ENCODE measurements at places on chromosomes 1 and 21. TPM values are rescaled to one million over a fixed set of nuclear protein-coding genes. Genes with fewer than 3 reads are reported as not detected.

The KISS1 gene
- not detected for total RNA-seq

- H3K4me3 ChIP-seq, result no peak overlapping the region
- no peaks in the 10 kb centered on the region for H3K4me1 ChIP-seq
- no peaks in the 10 kb centered on the region for H3K27me3 ChIP-seq
- no peak overlapping the region for H3K27ac ChIP-seq
- H3K36me3 ChIP-seq, result no peaks in the 10 kb centered on the region
Observed at GRCh38 chr1:83583351-83584014, 415.4 kb downstream of the TTLL7 start.

The DNASE2B gene
- not detected for total RNA-seq

The NIBAN1 gene
- total RNA-seq, result 229 TPM

DNA sequence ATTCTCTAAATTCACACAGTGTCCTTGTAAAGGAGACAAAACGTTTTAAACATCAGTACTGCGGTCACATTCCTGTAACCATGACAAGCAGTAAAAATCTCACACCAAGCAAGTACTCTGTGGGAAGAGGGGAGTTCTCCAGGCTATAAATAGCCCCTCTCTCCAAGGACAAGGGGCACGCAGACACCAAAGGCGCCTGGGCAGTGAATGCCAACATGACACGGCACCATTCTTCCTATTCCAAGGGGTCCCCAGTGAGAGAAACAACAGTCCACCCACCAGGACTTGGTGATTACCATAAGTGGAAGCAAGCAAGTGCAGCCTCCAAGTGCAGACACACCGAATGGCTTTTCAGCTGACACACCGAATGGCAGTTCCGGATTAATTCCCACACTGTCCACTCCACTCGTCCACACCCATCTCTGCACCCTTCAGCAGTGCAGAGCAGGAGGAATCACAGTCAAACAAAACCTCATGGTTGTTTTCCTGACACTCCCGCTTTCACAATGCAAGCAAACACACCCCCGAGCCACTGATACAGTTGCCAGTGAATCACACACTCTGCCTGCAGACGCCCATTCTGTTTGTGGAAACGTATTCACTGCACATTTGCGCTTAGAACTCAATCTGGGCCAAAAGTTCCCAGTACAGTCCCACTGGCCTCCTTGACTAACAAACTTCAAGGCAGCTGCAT lies 1.8 kb downstream of the PTTG1IP start:
- no peaks in the 10 kb centered on the region for H3K4me1 ChIP-seq
- H3K36me3 ChIP-seq, result no peaks in the 10 kb centered on the region
- H3K27ac ChIP-seq, result peak overlapping the region; percentile 98

The TRIM33 gene
- 39.3 TPM for total RNA-seq

The SPRR4 gene
- not detected for total RNA-seq

DNA sequence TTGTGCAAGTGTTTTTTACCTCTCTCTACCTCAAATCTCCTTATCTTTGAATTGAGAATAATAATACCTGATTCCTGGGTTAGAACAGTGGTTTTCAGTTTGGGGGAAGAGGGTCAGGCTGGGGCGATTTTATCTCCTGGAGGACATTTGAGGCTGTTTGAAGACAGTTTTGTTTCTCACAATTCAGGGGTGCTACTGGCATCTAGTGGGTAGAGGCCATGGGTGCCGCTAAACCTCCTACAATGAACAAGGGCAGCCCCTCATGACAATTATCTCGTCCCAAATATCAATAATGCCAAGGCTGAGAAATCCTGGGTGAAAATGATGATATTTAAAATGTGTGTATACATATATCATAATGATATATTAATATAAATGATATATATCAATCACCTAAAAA lies 139.1 kb upstream of the USH2A start:
- DNase-seq, result no peak
- no peaks in the 10 kb centered on the region for H3K4me1 ChIP-seq
- H3K36me3 ChIP-seq, result no peaks in the 10 kb centered on the region
- no peak overlapping the region for H3K4me3 ChIP-seq
- no peak overlapping the region for H3K27ac ChIP-seq
- H3K27me3 ChIP-seq, result no peaks in the 10 kb centered on the region

GRCh38 chr1:156581661-156582387 lies 2.3 kb downstream of the TTC24 start:
- H3K27ac ChIP-seq, result no peak overlapping the region
- H3K27me3 ChIP-seq, result no peaks in the 10 kb centered on the region
- DNase-seq, result no peak
- no peaks in the 10 kb centered on the region for H3K4me1 ChIP-seq
- H3K36me3 ChIP-seq, result no peaks in the 10 kb centered on the region

GRCh38 chr1:229341774-229342655 lies 832 bp downstream of the CCSAP start:
- peak overlapping the region; percentile 69 for H3K4me3 ChIP-seq
- H3K27ac ChIP-seq, result peak overlapping the region; percentile 48
- no peaks in the 10 kb centered on the region for H3K27me3 ChIP-seq
- H3K36me3 ChIP-seq, result no peaks in the 10 kb centered on the region
- DNase-seq, result peak; percentile 93

DNA sequence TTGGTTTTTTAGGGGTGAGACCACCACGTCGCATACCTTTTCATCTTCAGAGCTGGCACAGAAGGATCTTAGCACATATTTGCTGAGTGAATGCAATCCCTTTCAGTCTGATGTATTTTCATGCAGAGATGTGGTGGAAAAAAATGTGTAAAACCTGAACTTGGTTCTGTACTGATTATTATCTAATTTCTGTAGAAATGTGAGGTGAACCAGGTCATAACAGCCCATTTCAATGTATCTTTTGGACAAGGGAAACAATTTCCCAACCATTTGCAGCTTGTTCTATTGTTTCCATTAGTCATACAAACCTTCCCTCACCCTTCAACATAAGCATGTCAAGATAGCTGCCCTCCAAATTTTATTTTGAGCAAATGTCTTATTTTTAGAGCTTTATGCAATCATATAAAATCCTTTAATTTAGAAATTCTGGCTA lies 46.8 kb upstream of the RUNX1 start:
- no peak overlapping the region for H3K27ac ChIP-seq
- no peaks in the 10 kb centered on the region for H3K27me3 ChIP-seq
- H3K4me3 ChIP-seq, result no peak overlapping the region
- H3K36me3 ChIP-seq, result no peaks in the 10 kb centered on the region
- H3K4me1 ChIP-seq, result no peaks in the 10 kb centered on the region
- no peak for DNase-seq

The PODN gene
- total RNA-seq, result 152 TPM

- H3K36me3 ChIP-seq, result peaks cover 16% of the 10 kb centered on the region
- no peaks in the 10 kb centered on the region for H3K4me1 ChIP-seq
- no peak for DNase-seq
- no peak overlapping the region for H3K4me3 ChIP-seq
Observed at GRCh38 chr1:236575523-236575922, 28.8 kb downstream of the HEATR1 start.

DNA sequence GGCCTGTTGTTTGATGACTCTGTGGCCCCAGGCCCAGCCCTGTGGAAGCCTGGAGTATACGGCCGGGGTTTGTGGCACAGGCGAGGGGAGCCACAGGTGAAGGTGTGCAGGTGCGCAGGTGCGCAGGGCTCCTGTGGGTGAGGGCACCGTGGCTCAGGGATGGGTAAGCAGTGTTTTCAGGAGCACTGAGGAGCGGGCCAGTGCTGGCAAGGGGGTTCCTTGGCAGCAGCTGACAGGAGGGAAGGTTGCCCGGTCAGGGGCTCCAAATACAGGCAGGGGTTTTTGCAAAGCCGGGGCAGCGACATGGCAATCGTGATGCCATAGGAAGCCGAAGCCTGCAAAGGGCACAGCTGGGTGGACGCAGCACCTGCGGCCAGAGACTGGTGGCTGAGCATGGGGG lies 20.7 kb downstream of the AGPAT3 start:
- no peaks in the 10 kb centered on the region for H3K27me3 ChIP-seq
- H3K4me1 ChIP-seq, result no peaks in the 10 kb centered on the region
- no peak overlapping the region for H3K4me3 ChIP-seq
- DNase-seq, result no peak
- H3K36me3 ChIP-seq, result no peaks in the 10 kb centered on the region
- no peak overlapping the region for H3K27ac ChIP-seq

GRCh38 chr1:55970526-55971110 lies 608.7 kb downstream of the PLPP3 start:
- no peaks in the 10 kb centered on the region for H3K36me3 ChIP-seq
- peaks cover 3% of the 10 kb centered on the region for H3K4me1 ChIP-seq
- no peak for DNase-seq
- H3K27ac ChIP-seq, result no peak overlapping the region

DNA sequence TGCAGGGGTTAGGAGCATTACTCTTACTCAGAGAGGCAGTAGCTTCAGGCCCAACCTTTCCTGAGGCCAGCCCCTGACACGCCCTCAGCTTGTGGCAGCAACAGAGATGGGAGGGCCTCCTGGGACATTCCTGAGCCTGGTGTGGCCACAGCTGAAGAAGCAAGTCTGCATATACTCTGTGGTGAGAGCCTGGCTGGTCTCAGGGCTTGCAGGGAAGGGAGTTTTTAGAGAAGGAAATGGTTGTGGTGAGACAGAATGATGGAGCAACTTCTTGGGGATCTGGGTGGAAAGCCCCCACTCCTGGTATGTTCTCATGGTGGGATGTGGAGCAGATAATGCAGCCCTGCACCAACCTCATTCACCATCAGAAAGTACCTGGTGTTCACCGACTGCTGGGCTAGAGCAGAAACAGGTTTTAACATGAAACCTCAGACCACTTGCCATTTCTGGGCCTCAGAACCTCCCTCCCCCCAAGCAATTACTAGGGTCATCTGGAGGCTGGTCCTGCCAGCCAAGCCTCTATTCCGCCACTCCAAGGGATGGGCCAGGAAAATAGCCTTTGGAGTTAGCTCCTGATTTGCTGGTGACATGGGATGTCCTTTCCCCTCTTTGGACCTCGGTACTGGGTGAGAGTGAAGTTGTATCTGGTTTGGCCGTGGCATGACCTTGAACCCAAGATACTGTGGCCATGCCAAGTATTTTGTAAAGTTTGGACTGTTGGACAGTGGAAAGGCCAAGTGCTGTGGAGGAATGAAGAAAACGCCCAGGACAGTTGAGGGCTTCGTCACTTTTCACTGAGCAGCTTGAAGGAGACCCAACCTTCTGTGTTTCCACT lies 28.1 kb upstream of the RNF19B start:
- H3K27me3 ChIP-seq, result no peaks in the 10 kb centered on the region
- H3K27ac ChIP-seq, result no peak overlapping the region
- H3K36me3 ChIP-seq, result no peaks in the 10 kb centered on the region
- DNase-seq, result peak; percentile 94
- no peak overlapping the region for H3K4me3 ChIP-seq
- no peaks in the 10 kb centered on the region for H3K4me1 ChIP-seq

- H3K36me3 ChIP-seq, result no peaks in the 10 kb centered on the region
- H3K27me3 ChIP-seq, result no peaks in the 10 kb centered on the region
- no peak for DNase-seq
Observed at GRCh38 chr21:38800046-38800758, 5.5 kb upstream of the ETS2 start.

DNA sequence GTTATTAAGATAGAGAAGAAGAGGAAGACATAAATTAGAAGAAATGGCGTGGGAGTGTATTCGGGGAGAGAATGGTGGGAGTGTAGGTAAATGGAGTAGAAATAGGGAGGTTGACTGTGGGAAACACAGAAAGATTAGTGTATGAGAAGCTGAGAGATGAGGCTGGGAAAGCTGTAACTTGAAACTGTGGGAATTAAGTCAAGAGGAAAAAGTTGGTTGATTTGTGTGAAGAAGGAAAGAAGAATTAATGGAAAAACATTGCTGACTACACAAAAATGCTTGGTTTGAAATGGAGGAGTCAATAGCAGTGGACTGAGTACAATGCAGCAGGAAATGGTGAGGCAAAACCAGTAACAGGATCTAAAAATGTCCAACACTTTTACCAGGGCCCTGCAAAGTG lies 448.3 kb downstream of the PTPRC start:
- no peaks in the 10 kb centered on the region for H3K36me3 ChIP-seq
- H3K4me1 ChIP-seq, result no peaks in the 10 kb centered on the region
- H3K4me3 ChIP-seq, result no peak overlapping the region
- DNase-seq, result no peak

GRCh38 chr1:58746757-58747156 lies 37.1 kb downstream of the JUN start:
- no peak overlapping the region for H3K4me3 ChIP-seq
- no peak overlapping the region for H3K27ac ChIP-seq
- H3K4me1 ChIP-seq, result no peaks in the 10 kb centered on the region
- H3K27me3 ChIP-seq, result no peaks in the 10 kb centered on the region

- no peak overlapping the region for H3K4me3 ChIP-seq
- no peaks in the 10 kb centered on the region for H3K36me3 ChIP-seq
- no peaks in the 10 kb centered on the region for H3K4me1 ChIP-seq
- DNase-seq, result no peak
- peaks cover 4% of the 10 kb centered on the region for H3K27me3 ChIP-seq
- H3K27ac ChIP-seq, result no peak overlapping the region
Observed at GRCh38 chr21:37868446-37869295, 47.6 kb downstream of the KCNJ6 start.

DNA sequence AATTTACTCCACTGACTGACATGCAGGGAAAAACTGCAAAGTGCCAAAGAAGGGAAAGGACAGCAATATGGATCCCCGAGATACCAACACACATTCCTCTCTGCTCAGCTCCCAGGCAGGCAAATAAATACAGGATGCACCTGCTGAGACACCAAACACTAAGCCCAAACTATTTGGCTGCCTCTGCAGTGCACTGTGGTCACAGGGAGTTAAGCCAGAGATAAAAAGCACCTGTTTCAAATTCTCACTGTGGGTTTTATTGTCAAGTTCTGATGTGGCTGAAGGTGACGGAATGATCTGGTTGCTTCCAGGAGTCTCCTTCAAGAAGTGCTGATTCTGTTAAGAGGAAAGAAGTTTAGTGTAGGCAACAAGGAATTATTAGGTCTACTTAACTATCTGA lies 17.7 kb downstream of the TEX38 start:
- H3K27ac ChIP-seq, result no peak overlapping the region
- no peak for DNase-seq
- peaks cover 12% of the 10 kb centered on the region for H3K36me3 ChIP-seq
- H3K4me3 ChIP-seq, result no peak overlapping the region
- no peaks in the 10 kb centered on the region for H3K4me1 ChIP-seq

The GBP2 gene
- total RNA-seq, result 110 TPM

DNA sequence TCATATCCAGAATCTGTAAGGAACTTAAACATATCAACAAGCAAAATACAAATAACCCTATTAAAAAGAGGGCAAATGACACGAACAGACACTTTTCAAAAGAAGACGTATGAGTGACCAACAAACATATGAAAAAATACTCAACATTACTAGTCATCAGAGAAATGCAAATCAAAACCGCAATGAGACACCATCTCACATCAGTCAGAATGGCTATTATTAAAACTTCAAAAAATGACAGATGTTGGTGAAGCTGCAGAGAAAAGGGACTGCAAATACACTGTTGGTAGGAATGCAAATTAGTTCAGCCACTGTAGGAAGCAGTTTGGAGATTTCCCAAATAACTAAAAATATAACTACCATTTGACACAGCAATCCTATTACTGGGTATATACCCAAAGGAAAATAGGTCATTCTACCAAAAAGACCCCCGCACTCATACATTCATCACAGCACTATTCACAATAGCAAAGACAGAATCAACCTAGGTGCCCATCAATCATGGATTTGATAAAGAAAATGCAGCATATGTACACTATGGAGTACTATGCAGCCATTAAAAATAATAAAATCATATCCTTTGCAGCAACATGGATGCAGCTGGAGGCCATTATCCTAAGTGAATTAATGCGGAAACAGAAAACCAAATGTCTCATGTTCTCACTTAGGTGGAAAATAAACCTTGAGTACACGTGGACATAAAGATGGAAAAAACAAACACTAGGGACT lies 230.1 kb upstream of the RAB4A start:
- no peaks in the 10 kb centered on the region for H3K36me3 ChIP-seq
- no peaks in the 10 kb centered on the region for H3K27me3 ChIP-seq
- H3K4me3 ChIP-seq, result no peak overlapping the region
- no peaks in the 10 kb centered on the region for H3K4me1 ChIP-seq

All from aorta (tissue), 5 donors.